GM06990 (cell line): ENCODE measurements at places on chromosomes 4 and X.

- DNase-seq = peak; percentile 89
These were observed at the start of gene PORCN for GRCh38 chrX:48508400-48509244. Gene PORCN, plus strand, starts transcription at chrX:48508992. Its CDS starts 829 bp downstream, at chrX:48509821.

DNA sequence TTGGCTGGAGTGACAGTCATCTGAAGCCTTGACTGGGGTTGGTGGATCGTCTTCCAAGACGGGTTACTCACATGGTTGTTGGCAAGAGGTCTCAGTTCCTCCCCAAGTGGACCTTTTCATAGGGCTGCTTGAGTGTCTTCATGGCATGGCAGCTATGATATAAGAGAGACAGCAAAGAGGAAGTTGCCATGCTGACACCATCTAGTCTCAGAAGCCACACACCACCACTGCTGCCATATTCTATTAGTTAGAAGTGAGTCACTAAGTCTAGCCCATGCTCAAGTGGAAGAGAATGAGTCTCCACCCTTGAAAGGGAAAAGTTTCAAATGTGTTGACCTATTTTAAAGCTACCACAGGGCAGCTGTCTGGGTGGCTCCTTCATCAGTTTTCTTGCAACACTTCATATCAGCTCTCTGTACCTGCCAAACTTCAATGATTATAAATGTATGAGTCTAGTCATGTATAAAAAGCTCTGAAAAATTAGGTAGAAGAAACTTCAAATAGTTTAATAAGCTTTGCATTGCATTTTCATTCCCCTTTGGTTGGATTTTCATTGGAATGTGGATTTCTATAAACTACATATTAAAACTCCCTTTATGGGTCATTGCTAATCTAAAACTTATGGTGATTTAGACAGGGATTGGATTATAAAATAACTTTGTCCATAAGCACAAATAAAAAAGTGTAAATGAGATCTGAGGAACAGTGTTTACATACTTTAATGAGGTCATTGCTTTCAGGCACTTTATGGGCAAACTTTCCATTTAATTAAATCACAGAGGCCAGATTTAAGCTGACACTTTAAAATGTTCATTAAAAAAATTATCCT is 68.0 kb upstream of the ATXN3L start:
- DNase-seq = peak; percentile 16

DNA sequence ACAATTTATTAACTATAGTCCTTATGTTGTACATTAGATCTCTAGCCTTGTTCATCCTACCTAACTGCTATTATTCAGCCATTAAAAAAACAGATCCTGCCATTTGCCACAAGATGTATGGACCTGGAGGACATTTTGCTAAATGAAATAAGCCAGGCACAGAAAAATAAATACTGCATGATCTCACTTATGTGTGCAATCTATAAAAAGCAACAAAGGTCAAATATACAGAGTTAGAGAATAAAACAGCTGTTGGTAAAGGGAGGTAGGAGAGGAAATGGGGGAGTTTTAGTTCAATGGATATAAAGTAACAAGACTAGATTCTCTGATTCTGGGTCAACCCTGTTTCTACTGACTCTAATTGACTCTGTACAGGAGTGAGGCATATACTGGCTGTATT is 103.3 kb upstream of the FAM9C start:
- no peak for DNase-seq

DNA sequence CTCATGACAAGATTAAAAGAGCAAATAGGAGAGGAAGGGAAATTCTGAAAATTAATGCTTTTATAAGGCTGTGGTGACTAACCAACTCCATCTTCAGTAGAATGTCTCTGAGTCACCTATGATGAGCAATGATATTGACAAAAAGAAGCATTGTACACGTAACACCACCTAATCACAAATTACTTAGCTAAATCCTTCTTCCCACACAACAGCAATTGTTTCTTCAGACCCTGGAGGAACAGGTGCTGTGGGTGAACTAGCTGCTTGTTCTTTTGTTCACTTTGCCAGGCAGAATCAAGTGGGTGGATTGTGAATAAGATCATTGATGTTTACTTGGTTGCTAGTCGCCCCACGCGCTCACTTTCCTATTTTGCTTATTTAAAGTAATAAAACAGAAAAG is 315.5 kb downstream of the CAMK2D start:
- DNase-seq = no peak

GRCh38 chr4:138217567-138217966 is 24.6 kb downstream of the SLC7A11 start:
- no peak for DNase-seq

DNA sequence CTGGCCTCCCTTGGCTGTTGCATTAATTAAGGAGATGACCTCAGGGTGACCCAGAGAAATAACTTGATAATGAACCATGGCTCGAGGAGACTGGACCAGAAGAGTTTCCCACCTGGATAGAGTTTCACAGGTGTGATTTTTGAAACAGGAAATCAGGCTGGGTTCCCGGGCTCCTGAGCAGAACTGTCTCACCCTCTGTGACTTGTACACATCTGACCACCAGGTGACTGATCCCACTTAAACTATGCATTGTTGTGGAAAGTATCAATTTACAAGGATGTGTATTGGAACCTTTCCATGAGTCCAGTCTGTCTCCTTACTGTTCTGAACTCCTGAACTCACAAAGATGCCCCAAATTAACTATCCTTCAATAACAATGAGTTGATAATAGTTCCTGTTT is 220.3 kb downstream of the PTTG2 start:
- no peak for DNase-seq

DNA sequence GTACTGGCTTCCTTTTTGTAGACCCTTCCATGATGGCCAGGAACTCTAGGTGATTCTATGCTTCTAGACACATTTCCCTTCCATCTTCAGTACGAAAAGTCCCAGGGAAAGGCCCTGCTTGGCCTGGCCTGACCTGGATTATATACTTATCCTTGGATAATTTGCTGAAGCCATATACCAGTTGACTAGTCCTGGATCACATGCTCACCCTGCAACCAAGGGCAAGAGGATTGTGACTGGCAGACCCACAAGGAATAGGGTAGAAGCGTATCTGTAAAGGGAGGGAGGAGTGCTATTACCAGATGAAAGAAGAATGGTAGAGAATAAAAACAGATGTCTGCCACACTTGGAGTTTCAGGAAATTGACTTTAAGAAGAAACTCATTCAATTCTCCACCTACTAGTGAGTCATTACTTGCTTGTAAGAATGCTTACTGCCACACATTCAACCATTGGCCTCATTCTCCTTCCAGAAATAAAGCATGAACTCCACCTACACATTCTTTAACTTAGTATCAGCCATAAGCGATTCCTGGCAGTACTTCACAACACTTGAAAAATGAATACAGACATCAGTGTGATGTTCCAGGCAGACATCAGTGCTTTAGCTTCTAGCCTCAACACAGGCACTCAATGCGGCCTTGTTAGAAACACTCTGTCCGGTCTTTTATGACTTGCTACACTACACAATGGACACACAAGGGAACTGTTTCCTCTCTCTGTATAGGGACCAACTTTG is 141.8 kb downstream of the CBR4 start:
- DNase-seq = no peak

DNA sequence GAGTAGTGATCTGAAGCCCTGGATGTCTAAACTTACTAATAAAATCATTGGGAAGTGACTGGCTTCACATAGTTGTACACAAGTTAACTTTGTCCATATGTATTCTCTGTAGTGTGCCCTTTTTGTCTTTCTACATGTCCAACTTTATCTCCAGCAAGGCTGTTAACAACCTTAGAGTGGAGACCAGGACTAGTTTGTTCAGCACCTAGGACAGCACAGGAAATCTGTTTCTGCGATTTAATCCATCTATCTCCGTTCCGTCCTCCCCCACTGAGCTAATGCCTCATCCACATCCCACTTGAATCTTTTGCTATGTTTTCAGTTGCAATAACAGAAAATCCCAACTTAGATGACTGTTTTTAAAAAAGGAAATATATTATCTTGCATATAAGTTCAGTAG is 3.4 kb upstream of the ARR3 start:
- no peak for DNase-seq

DNA sequence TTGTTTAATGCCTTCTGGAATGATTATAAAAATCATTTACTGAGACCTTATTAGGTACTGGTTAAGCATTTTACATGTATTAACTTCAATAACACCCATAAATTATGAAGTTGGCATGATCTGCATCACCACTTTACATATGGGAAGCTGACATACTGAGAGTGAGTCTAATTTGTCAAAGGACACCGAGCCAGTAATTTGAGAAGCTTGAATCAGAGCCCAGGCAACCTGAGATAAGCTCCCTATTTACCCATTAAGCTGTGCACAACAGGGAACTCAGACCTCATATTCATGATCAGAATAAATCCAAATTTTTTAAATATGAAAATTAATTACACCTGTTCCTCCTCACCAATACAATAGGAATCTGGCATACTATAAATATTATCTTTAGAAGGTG is 247.9 kb upstream of the EPHA5 start:
- no peak for DNase-seq

DNA sequence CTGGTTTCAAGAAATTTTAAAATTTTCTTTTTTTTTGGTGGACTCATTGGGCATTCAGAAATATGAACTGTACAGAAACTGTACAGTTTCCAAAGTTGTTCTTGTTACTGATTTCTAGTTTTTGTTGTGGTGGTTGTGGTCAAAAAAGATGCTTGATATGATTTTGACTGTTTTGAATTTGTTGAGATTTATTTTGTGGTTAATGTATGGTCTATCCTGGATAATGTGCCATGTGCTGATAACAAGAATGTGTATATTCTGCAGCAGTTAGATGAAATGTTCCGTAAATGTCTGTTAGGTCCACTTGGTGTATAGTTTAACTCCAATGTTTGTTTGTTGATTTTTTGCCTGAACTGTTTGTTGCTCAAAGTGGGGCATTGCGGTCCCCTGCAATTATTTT is 127.6 kb upstream of the NUDT6 start:
- no peak for DNase-seq

DNA sequence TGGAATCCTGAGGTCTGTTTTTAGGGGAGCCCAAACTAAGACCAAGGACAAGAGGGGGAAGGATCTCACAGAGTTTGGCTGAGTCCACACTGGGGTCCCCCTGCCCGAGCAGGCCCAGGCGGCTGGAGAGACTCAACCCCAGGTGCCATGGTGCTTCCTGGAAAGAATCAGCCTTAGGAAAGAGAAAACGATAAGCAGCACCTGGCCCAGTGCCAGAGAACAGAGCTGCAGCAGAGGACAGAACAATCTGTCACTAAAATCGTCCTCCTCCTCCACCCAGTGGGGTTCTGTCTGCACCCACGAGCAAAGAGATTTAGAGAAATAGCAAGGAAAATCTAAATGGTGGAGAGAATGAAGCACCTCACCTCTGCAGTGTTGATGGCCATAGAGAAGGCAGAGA is 470.5 kb downstream of the BCOR start:
- no peak for DNase-seq

GRCh38 chrX:69361311-69361845 is 142.7 kb upstream of the NALF2 start:
- no peak for DNase-seq

- no peak for DNase-seq
These were observed 5.5 kb downstream of the NEUROG2 start for GRCh38 chr4:112510291-112511092.

- no peak for DNase-seq
These were observed 116.2 kb downstream of the SLC2A9 start for GRCh38 chr4:9904976-9905587.

DNA sequence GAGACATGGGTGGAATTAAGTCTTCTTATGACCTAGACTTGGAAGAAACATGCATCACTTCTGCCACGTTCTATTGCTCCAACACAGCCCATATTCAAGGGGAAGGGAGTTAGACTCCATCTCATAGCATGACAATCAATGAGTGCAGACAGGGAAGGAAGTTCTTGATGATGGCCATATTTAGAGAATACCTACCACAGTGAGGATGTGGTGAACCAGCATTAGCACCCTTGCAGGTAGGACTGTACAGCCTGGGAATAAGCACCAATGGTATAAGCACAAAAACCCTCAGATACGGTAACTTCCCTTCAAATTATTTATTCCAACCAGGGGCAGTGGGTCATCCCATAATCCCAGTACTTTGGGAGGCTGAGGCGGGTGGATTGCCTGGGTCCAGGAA is 29.8 kb downstream of the PAGE2 start:
- no peak for DNase-seq

GRCh38 chr4:2070421-2071251 is 11.5 kb downstream of the NAT8L start:
- DNase-seq = no peak

DNA sequence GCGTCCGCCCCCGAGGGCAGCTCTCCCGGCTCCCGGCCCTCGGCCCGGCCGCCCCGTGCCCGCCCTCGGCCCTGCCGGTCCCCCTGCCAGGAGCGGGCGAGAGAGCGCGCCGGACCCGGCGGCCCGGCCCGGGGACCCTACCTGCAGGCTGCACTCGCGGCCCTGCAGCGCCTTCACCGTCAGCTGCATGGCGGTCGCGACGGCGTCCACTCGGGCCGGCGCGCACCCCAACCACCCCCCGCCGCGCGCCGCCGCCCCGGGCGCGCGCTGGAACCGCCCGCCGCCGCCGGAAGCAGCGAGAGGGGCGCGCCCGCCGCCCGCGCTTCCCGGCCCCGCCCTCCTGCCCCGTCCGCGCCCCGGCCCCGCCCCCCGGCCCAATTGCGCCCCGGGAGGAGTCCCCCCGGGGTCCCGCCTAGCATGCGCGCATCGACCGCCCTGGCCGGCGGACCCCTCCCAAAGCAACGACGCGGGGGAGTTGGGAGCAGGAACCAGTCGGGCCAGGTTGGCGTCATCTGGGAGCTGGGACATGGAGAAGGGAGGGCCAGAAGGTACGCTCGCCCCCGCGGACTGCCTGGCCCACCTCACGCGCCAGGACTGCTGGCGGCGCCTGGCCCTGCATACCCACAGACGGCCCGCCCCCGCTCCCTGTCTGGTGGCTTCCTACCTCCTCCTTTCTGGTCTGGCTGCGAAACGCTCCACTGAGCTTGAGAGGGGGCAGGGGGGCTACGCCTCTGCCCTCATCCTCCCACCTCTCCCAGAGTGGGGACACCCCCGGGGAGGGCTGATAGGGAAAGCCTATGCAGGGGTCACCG is at the start of gene UBL4A:
Gene UBL4A, minus strand, starts transcription at position 220 of the 812 bp plus-strand sequence. Its CDS starts 31 bp downstream, at position 189.
- DNase-seq = peak; percentile 68

DNA sequence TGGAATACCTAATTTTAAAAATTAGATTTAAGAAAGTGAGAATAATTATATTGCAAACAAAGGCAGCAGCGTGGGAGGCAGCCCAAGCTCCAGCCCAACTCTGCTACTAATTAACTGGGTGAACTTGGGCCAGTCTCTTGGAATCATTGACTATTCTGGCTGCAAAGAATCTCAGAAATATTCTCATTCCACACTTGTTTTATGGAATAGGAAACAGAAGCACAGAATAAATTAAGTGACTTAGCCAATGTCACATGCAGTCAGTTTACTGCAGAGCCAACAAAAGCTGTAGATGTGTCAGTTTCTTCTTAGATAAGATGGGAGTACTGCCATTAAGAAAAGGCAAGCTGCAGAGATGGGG is 132.6 kb upstream of the FAM9B start:
- no peak for DNase-seq

DNA sequence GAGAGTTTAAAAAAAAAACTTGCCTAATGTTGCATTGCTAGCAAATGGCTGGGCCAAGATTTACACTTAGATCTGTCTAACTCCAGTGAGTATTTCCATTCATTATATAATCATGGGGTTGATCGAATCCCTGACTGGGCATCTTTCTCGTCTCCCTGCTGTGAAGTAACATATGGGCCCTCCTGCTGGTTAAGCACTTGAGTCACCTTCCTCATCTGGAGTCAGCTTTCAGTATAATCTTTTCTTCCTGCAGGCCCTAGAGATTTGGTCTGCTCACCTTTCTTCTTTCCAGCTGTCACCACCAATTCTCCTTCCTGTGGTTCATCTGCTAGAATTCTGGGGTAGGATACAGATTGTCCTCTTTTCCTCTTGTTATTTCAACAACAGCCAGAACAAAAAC is 41.6 kb downstream of the TIGD2 start:
- DNase-seq = no peak
